Stimulated activated CD4-positive, alpha-beta T cell treated with anti-CD3 and anti-CD28 coated beads, Interleukin-15, amount 100 ng/mL, for 24 hours (primary cell): ENCODE measurements at places on chromosomes 11 and 22.
A peak's percentile ranks its signal among the peaks of the same experiment; 100 is the strongest.

- no peak for DNase-seq
Observed at GRCh38 chr11:117495357-117495756, 167.7 kb downstream of the CEP164 start.

DNA sequence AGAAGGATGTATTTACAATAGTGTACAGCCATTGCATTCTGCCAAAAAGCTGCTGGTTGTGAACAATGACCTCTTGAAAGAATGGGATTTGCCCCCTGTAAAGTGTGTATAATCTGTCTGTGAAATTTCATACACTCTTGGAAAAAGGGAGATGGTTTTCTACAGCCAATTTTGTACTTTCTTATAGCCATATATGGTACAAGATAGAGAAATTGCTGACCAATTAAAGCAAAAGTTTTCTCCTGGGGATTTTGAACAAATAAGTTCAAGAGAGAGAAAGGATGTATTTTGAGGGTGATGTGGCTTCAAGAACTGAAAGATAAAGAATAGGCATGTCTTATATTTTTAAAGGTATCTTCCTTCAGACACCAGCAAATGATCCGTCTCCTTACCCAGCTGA is 211.0 kb downstream of the NAV2 start:
- DNase-seq = no peak

DNA sequence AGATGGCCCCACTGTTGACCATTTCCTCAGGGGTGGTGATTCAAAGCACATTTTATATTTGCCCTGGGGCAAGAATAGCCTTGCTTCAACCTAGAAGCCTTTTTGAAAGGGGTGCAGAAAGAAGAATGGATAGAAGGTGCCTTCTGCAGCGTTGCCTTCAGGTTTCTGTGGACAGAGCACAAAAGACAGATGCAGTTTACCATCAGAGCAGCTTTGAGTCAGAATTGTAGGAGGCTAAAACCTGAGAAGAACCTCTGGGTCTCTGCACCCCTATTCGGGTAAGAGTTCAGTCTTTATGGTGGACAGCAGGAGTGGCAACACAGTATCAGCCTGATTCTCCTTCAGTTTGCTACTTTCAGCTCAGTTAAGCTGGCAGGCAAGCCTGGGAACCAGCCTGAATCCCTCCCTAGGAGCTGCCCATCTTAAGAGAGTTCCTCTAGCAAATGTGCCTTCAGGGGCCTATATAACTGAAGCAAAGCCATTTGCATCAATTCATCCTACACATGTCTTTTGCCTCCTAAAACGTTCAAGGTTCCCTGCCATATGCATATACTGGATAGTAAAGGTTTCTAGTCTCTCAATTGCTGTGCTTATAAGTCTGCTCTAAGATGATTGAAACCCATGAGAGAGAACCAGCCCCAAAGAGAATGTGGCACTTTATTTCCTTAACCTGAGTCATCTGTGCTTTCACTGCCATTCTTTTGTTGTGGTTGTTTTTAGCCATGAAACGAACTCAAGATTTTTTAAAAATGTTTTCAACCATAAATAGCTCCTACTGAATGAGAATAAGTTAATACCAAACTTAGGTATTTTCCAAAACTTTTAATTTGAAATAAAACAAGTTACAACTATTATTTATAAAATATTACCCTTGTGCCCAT is 123.0 kb downstream of the TRIM44 start:
- DNase-seq = no peak

GRCh38 chr11:119847853-119848252 is 118.9 kb upstream of the NECTIN1 start:
- no peak for DNase-seq

- DNase-seq = no peak
Observed at GRCh38 chr22:38984224-38984623, 2.1 kb downstream of the APOBEC3B start.

DNA sequence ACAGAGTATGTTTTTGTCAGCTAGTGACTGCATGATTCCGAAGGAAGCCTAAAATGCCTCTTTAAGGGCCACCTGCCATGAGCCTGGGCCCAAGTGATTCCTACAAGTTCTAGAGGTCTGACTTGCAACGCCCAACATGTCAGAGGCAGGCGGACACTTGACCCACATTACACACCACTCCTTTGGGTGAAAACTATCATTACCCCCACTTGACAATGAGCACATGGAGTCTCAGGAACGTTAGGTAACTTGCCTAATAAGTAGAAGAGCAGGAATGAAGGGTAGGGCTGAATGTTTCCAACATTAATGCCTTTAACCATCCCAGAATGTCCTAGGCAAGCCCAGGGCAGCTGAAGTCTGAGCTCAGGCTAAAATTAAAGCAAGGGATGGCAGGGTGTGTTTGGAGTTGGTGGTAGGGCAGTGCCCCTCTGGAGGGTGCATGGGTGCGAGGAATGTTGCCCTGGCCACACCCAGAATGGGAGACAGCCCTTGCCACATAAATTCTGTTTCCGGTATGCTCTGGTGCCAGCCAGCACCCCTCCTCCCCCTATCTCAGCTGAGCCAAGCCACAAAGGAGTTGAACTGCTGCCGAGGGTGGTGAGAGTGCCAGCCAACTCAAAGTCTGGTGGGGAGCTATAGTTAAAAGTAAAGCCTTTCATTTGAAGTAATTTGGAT is 2.5 kb downstream of the PLAAT2 start:
- DNase-seq = no peak

DNA sequence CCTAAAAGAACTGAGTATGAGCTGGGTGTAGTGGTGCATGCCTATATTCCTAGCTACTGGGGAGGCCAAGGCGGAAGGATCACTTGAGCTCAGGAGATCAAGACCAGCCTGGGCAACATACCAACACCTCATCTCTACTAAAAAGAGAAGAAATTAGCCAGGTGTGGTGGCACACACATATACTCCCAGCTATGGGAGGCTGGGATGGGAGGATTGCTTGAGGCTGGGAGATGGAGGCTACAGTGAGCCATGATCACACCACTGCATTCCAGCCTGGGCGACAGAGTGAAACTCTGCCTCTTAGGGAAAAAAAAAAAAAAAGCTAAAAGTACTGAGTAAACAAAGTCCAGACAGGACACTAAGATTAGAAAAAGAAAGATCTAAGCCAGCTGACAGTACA is 3.5 kb upstream of the HTR3B start:
- DNase-seq = no peak

DNA sequence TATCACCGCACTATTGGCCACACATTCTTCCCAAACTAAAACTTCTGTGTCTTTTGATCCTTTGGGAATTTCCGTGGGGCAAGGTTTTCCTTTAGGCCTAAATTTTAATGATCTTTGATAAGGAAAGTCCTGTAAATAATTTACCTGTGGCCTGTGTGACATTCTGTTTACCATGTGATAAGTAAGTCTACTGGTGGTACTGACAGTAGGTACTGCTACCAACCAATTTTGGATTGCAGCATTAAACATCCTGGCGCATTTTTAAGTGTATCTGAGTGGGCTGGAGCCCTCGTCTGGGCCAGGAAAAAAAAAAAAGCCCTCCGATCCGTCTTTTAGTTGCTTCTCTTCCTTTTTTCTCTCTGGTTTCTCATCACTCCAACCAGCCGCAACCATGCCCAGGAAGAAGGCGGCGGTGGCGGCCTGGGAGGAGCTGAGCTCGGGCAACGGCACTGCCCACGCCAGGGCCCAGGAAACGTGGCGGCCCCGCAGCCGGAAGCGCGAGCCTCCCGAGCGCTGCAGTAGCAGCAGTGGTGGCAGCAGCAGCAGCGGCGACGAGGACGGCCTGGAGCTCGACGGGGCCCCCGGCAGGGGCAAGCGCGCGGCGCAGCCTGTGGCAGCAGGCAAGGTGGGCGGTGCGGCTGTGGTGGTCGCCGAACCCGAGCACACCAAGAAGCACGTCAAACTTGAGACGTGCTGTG is 33.6 kb downstream of the ASRGL1 start:
- DNase-seq = peak; percentile 62

GRCh38 chr22:28826921-28827320 is 26.6 kb upstream of the XBP1 start:
- DNase-seq = no peak

- peak; percentile 80 for DNase-seq
Observed at GRCh38 chr11:13343931-13344717, 66.5 kb downstream of the BMAL1 start.

DNA sequence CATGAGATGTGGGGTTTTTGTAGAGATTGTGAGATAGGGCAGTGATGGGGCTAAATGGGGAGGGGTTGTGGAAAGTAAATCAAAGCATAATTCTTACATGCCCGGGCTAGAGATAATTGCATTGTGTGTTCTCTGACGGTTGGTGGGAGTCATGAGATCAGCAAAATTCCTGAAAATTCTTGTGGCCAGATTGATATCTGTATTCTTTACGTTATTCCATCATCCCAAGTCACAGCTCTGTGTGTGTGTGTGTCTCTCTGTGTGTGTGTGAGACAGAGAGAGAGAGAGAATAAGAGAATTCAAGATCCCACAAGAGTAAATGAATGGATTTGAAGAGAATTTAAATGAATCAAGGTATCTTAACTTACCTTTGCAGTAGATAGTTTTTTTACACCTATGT is 138.6 kb upstream of the ARHGAP20 start:
- no peak for DNase-seq

GRCh38 chr22:23862103-23862502 is 4.4 kb downstream of the SLC2A11 start:
- peak; percentile 44 for DNase-seq

DNA sequence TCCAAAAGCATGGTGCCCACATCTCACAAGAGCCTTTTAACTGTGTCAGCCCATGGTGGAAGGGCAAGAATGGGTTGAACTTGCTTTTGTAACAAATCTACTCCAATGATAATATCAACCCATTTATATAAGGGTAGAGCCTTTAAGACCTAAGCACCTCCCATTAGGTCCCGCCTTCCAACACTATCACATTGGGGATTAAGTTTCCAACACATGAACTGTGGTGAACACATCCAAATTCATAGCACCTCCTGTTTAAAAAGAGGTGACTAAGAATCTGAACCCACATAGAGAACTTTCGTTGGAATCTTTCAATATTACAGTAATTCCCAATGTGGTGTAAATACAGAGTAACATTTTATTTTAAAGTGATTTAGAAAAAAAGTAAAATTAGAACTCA is 9.2 kb upstream of the CNTF start:
- peak; percentile 36 for DNase-seq

GRCh38 chr22:49739138-49739537 is 88.5 kb downstream of the BRD1 start:
- no peak for DNase-seq

DNA sequence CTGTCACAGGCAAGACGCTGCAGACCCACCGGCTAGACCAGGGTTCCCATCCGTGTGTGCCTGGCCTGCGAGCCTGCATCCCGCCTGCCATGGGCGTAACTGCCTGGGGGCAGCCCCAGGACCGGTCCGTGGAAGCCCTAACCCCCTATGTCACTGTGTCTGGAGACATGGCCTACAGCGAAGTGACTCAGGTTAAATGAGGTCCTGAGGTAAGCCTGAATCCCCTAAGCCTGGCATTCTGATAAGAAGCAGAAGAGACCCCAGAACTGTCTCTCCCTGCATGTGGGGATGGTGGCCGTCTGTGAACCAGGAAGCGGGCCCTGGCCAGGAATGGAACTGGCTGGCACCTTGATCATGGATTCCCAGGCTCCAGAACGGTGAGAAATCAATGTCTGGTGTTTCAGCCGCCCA is 570.1 kb downstream of the BRD1 start:
- peak; percentile 5 for DNase-seq

DNA sequence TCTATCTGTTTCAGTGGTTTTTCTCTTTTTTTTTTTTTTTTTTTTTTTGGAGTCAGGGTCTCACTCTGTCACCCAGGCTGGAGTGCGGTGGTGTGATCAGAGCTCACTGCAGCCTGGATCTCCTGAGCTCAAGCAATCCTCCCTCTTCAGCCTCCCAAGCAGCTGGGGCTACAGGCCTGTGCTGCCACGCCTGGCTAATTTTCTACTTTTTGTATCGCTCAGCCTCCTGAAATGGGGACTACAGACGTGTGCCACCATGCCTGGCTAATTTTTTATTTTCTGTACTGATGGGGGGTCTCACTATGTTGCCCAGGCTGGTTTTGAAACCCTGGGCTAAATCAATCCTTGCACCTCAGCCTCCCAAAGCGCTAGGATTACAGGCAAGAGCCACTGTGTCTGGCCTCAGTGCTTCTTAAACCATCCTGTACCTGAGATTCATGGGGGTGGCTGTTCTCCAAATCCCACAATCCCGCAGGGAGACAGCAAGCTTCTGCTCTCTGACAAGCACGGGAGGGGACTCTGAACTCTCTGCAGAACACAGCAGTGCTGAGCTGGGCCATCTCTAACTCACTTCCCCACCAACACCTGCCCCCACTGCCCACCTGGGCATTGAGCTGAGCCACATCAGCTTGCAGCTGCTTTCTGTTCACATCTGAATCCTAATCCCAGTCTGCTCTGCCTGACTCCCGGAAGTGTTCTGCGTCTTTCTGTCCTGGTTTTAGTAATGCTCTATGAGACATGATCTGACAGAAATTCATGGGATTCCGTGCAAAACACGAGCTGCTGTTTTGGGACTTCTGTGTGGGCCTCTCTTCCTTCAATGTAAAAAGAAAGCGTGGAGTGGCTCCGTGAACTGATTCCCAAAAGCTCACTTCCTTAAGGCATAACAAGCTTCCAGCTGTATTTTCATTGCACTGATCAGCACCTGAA is 400.0 kb downstream of the LARGE1 start:
- no peak for DNase-seq
